ENCODE measurements at places on chromosomes 7 and 10.
A peak's percentile ranks its signal among the peaks of the same experiment; 100 is the strongest.

- no peak for DNase-seq
Measured at GRCh38 chr10:70186571-70186970, 16.3 kb upstream of the SAR1A start.

- DNase-seq, result no peak
Measured at GRCh38 chr7:132072165-132072564, 504.1 kb downstream of the PLXNA4 start.

DNA sequence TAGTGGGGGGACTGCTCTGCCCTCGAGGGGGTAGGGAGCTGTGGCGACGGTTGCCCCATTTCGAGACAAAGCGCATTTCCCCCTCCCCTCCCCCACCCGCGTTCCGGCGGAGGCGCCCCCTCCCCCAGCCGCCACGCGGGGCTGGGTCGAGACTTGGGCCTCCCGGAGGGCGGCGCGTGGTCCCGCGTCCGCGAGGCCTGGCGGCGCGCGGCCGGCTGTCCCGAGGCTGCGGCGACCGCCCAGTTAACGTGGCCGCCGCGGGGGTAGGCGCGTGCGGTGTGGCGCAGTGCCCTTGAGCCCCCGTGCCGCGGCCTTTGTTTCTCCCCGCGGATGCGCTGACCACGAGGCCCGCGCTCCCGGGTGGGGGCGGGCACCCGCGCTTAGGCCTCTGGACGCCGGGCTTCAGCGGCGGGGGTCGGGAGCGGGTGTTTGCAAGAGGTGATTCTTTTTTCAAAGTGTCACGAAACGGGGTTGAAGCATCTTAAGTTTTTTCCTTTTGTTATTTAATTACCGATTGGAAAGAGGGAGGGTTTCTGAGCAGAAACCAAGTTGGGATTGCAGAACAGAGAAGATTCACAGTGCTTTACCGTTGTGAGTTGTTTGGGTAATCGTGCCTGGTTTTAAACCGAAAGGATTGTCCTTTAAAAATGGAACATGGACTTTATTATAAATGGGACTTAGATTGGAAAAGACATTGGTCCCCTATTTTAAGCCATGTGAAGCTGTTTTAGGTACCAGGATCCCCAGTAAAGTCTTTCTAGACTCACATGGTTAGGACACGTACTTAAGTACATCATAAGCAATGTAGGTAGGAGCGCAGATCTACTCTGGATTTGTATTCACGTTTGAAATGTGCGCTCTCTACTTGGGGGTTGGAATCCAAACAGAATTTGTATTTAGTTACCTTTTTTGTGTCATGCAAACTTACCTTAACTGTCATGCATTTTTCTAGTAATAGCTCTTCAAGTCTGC is 760 bp downstream of the CBX3 start:
- DNase-seq, result peak; percentile 54

GRCh38 chr10:103397191-103397825 is 882 bp downstream of the PDCD11 start:
- no peak for DNase-seq

GRCh38 chr7:134504660-134505164 is 22.7 kb upstream of the AKR1B10 start:
- DNase-seq, result no peak

GRCh38 chr7:76315364-76315763 is 12.9 kb downstream of the HSPB1 start:
- no peak for DNase-seq

DNA sequence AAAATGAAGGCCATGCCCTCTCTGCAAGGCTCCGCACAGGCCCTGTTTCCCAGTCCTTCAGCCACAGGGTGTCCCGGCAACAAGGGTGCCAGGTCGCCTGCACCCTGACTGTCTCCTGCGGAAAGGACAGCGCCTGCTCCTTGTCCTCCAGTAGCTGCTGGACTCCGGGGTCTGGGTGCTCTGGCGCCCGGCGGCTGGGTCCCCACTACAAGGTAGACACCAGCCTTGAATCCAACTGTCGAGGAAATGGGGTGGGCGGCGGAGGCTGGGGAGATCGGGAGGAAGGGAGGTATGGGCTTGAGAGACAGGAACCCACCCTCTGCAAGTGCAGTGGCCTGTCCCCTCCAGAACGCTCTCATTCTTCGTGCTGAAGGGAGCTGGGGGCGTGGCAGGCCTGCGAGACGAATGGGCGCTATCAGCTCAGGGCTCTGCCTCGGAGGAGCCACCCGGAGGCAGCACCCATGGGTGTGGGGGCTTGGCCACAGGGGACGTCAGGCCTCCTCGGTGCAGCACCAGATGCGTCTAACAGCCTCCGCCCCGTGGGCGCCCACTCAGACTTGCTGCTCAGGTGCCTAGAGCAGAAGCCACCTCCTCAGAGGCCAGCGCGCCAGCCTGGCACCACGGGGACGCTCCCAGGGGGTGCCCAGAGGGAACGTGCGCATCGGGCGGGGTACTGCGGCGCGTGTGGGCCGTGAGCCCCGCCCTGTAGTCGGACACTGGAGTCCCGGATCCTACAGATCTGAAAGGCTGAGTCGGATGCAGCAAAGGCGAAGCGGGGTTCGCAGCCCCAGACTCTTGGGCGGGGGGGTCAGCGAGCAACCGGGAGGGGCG is 15.6 kb downstream of the ADAM8 start:
- DNase-seq, result peak; percentile 37

DNA sequence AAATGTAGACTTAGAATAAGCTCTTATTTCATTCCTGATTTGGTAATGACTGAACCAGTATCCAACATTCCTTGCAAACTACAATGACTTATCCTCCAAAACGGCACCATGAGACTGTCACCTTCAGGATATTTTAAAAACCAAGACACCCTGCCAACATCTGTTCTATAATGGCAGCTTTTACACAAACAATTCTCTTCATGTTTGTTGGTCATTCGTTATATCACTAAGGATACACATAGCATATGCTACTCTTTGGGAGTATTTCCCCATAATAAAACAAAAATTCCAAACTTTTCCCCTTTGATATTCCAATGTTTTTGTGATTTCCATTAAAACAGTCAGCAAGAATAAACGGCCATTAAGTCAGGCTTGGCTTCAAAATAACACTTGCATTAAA is 215.4 kb downstream of the GLI3 start:
- DNase-seq, result no peak

GRCh38 chr10:58587676-58588075 is 75.0 kb downstream of the BICC1 start:
- no peak for DNase-seq

GRCh38 chr10:24958091-24958720 is 5.8 kb upstream of the PRTFDC1 start:
- DNase-seq, result no peak

DNA sequence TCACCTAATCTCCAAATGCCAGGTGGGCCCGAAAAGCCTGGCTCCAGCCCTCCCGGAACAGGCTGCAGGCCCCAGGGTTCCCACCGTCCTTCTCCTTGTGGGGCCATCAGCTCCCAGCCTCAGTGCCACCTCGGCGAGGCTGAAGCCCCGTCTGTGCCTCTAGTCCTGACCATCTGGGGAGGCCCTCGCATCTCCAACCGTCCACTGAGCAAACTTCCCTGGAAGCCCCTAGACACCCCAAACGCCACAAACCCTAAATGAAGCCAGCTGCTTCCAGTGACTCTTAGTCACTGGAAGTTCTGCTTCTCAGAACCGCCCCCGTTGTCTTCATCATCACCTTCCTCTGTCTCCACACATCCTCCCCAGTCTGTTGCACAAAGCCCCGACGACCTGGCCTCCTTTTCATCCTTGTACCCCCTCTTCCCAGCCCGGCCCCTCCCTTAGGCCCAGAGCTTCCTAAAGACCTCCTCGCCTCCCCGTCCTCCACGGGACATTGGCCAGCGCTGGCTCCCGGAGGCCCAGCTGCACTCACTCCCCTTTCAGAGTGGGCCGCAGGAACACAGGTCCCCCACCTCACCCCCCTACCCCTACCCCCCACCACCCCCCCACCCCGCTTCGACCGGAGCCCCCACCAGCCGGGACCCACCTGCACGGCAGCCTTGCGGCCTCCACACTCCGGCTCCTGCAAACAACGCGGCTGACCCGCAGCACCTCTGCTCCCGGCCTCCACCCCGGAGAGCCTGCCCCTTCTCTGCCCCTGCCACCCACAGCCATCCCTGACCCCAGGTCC is 1.1 kb upstream of the DIP2C start:
- no peak for DNase-seq

- peak; percentile 29 for DNase-seq
Measured at GRCh38 chr7:98841179-98841997, 28.4 kb downstream of the TMEM130 start.

- DNase-seq, result no peak
Measured at GRCh38 chr10:122864194-122864592, 15.2 kb downstream of the FAM24B start.

DNA sequence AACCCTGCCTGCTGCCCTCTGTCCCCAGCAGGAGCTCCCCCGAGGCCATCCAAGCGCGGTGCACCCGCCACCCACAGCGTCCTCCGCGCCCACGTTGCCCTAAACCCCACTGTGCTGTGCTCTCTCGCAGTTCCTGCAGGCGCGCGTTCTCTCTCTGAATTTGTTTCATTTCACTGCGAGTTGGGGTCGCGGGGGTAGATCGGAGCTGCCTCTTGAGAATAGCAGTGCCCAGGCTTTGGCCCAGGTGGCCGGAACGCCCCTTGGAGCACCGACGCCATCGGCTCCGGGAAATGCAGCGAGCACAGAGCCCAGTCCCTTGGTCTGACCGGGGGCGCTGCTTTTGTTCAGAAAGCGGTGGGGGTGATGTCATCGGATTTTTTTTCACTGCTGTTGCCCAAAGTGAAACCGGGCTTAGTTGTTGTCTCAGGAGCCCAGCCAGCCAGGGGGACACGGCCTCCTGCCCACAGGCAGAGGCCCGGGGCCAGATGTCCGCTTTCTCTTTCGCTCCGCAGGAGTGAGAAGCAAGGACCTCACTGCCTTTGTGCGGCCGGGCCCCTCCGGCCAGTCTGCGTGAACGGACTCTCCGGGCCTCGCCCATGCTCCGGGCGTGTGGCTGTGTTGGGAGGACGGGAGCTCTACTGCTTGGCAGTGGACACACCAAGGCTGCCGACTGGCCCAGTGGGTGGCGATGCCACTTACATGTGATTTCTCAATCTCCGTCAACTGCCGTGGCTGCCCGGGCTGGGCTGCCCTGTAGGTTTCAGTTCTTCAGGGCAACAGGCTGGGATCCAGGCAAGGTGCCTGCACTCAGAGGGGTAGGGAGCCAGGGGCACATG is 43.1 kb downstream of the FOXK1 start:
- DNase-seq, result no peak

- DNase-seq, result no peak
Measured at GRCh38 chr10:3486346-3487065, 298.5 kb downstream of the KLF6 start.

DNA sequence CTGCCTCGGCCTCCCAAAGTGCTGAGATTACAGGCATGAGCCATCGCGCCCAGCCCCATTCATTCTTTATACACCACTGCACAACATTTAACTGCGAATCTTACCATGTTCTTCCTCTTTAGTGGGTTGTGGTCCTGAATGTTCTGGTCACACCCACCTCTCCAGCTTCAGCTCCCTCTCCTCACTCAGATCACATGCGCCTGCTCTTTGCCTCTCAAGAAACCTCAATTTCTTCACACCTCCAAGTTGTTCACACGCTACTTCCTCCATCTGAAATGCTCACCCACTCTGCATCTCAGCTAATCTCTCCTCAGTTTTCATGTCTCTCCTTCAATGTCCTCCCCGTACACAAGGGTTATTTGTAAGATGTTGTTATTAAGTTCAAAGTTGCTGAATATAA is 2.4 kb upstream of the PRR15 start:
- no peak for DNase-seq

DNA sequence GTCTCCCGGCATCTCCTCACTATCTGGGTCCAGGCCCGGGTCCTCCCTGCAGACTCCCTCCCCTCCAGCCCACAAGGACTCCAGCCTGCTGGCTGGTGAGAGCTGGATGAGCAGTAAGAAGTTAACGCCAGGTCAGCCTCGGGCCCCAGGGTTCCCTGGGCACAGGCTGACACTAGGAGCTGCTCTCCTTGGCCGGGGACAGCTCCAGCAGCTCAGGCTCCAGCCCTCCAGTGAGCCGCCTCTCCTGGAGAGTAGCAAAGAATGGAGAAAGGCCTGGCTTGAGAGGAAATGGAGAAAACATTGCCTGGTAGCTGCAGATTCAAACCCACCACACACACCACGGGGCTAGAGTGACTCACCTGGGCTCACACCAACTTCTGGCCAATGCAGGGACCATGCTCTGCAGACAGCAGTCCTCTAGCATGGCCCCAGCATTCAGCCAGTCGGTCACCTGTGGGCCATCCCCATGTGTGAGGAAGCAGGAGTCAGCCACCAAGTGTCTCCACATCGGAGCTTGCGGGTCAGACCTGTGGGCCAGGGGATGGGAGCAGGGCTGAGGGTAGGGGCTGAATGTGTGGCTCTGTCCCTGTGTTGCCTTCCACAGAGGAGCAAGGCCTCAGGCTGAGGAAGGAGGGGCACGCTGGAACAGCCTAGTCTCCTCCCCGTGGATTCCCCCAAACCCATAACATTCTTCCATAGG is 6.5 kb downstream of the SAP25 start:
- DNase-seq, result no peak

GRCh38 chr7:92698237-92698841 is 108.1 kb upstream of the FAM133B start:
- no peak for DNase-seq

All from activated CD4-positive, CD25-positive, alpha-beta regulatory T cell (primary cell).